Stimulated activated CD8-positive, alpha-beta memory T cell treated with anti-CD3 and anti-CD28 coated beads, Interleukin-7, amount 100 ng/mL, for 48 hours (primary cell): ENCODE measurements at places on chromosomes 4 and X.
A peak's percentile ranks its signal among the peaks of the same experiment; 100 is the strongest.

DNA sequence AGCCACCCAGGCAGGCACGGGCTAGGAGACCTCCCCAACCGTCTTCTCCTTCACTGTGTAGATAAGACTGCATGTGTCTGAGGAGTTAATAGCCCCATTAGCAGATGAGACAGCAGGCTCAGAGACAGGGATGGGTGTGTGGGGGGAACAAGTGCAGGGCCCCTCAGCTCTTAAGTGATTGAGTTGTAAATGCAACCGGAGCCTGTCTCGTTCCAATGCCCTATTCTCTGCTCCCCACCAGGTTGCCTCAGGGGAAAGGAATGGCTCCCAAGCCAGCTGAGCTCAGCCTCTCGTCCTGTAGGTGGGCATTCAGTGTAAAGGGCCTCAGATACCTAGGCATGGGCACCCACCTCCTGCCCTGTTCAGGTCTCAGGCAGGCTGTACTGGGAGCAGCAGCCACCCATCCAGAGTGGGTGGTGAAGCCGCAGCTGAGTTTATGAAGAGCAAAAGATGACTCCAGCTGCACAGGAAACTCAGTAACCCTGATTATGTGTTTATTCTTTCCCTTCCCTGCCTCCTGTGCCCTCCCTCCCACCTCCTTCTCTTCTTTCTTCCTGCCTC lies 87.3 kb downstream of the PJA1 start:
- DNase-seq, result no peak

- DNase-seq, result peak; percentile 34
Observed at GRCh38 chr4:7649741-7650531, 215.2 kb upstream of the PSAPL1 start.

DNA sequence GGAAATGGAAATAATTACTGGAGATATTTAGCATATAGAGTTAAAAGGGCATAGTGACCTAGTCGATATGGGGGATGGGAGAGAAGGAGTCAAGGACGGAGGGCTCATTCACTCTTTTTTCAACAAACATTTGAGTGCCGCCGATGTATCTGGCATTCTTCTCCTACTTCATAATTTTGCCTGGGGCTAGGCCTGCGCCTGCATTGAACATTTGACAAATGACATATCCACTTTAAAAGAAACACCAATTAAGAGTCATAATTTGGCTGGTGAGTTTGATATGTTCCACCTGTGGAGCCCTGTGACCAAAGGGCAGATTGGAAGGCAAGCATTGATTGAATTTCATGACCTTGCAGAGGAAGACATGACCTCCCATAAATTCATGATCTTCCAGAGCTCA lies 2.6 kb upstream of the GPC3 start:
- DNase-seq, result no peak

GRCh38 chrX:149374751-149375150 lies 130.4 kb downstream of the IDS start:
- no peak for DNase-seq

DNA sequence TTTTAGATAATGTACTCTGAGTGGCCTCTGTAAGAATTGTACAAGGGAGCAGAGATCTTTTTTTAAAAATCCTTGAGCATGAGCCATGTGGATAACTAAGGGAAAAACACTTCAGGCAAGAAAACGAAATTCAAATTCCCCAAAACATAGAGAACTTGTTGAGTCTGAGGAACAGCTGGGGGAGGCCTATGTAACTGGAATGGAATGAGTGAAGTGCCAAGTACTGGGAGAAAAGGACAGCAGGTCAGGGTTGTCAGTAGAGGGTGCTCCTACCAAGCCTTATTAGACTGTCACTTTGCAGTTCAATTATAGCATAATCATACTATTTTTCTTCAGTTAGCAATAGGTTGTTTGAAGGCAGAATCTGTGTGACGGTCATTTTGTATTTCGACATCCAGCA lies 135.1 kb downstream of the ARHGAP6 start:
- no peak for DNase-seq

- DNase-seq, result no peak
Observed at GRCh38 chrX:48864210-48864609, 28.8 kb upstream of the PCSK1N start.

DNA sequence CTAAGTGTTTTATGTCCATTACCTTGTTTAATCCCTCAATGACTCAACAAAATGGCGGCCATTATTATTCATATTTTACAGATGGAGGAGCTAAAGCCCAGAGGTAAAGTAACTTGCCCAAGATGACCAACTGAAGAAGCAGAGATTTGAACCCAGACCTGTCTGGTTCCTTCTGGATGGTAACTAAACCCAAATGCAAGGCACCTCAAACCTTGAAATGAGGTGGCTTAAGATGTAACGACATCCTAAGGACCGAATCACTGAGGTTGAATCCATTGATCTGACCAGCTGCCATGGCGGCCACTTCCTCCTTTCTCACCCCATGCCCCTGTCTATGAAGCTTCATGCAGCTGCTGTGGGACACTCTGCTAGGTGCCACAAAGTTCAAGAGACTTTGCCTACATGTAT lies 932 bp downstream of the TLR10 start:
- no peak for DNase-seq

DNA sequence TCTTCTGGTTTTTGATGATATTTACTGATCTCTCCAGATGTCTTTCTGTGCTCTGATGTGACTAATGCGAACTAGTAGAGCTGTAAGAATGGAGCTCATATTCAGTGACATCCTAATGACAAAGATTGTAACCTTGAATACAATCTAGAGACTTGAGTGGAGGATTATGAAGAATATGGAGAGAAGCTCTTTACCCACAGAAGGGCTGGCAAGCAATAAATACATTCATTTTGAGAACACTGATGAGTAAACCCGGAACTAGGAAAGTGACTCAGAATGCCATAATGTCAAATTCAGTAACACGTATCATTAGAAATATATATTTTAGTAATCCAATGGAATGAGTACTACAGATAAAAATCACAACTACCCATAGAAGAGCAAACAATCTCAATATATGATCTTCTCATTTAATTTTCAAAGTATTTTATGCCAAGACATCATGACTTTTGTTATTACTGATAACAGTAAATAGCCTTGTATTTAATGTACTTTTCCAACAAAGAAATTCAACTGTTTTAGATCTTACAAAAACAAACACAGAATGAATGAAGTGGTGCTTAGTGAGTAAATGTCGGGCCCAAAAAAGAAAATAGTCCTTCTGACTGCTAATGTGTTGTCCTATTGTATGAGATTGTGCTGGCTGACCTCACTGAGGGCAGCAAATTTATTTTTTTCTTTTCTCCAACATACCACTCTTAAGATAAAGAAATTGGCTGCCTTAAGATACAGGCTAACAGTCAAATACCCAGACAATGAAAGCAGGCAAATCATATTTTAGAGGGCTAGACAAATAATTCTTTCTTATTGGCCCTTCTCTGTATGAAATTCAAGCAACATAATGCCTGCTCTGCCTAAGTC lies 49.2 kb upstream of the HDAC8 start:
- DNase-seq, result no peak

- no peak for DNase-seq
Observed at GRCh38 chr4:53987761-53988171, 76.6 kb downstream of the CHIC2 start.

DNA sequence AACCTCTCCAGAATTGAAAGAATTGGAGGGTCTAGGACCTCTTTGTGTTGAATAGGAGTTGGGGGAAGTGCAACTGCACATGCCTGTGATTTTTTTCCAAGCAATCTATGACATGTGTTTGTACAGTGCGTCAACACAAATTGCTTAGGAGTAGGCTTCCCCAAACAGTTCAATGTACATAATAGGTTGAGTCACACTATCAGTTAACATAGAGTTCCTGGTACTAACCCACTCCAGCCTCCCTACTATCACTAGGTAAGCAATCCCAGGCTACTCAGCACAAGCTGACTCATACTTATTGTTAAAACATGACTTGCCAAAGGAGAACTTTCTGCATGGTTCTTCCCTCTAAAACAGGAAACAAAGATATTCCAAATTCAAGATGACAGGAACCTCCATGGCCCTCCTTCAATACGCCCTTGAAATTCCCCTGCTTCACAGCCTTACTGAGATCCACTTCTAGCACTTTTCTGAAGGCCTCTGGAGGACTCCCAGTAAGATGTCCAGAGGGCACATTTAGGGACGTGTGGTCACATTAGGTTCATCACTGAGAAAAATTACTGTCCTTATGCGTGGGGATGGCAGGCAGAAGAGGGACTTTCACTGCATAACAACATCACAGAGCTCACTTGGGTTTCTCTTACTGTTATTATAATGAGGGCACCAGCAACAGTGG lies 8.4 kb upstream of the VSIG1 start:
- DNase-seq, result no peak
